Brain pericyte (primary cell): ENCODE measurements at places on chromosomes 12 and 14.

DNA sequence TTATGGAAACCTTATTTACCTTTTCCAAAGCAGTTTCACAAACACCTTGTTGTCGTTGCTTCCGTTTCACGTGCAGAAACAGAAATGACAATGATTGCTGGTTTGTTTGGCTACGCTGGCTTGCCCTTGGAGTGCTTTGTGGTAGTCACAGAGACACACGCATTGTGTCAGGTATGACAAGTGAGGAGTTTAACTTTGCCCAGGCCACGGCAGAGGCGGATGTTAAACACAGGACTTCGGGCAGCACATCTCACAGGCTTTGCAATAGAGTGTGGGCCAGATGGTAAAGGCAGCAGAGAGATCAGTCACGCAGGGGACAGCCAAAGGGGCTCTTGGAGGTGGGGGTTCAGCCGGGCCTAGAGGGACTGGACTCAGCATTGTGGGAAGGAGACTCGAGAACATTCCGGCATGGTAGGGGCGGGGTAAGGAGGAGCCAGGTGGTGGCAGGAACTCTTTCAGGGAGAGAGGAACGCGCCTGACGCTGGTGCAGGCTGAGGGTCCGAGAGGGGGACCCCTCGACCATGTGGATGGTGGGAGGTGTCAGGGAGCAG, 59.8 kb upstream of the KCNA1 start:
- no peak for DNase-seq

DNA sequence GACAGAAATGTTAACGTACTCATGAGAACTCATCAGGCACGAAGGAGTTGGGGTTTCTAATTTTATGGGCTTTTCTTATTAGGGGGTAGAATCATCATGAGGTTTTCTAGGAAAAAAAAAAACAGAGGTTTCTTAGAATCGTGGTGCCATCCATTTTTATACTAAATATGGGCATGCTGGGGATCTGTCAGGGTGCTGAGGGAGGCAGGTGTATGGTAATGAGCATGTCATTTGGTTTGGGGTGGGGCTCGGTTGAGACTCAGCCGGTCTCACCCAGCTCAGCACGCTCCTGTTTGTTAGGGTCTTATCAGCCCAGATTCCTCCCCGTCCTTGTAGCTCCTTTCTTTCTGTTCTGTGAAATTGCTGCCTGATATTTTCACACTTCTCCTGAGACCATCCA, 98.2 kb downstream of the DICER1 start:
- DNase-seq: no peak

DNA sequence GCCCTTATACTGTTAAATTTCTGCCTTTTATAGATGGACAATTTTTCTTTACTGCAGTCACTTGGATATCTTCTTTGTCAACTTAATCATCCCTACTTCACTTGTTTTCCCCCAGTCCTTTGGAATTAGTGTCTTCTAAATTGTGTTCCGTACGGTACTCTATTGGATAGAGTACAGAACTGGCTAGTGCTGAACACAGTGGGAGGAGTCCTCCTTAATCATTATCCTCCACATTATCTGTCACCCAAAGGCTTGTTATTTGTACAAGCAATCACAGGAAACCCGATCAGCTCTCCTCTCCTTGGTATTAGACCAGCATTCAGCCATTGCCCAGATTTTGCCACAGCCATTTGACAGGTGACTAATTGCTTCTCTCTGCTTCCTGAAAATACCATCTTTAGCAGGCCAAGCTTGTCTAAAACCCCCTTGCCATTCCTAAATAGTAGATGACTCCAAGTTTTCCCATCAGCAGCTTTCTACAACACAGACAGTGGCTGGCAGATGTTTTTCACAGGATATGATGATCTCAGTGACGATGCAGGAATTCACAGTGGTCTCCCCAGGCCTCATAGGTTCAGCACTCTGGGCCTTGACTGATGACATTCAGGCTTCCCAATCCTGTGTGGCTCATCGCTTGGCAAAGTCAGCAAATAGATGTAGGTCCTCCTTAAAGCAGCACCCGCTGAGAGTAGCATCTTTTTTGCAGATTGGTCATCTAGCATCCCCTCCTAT, 216.0 kb upstream of the RGS6 start:
- DNase-seq: no peak

GRCh38 chr12:42325326-42325652, 605 bp downstream of the ZCRB1 start:
- DNase-seq: no peak

GRCh38 chr14:103763730-103764488, 48.3 kb downstream of the ZFYVE21 start:
- DNase-seq: no peak

- no peak for DNase-seq
Observed at GRCh38 chr14:38420048-38420447, 164.2 kb upstream of the CLEC14A start.

GRCh38 chr12:110688446-110689280, at the start of gene HVCN1:
Gene HVCN1 (minus strand): TSS chr12:110689115. CDS start chr12:110683245, 5,870 bp downstream.
- DNase-seq: no peak

DNA sequence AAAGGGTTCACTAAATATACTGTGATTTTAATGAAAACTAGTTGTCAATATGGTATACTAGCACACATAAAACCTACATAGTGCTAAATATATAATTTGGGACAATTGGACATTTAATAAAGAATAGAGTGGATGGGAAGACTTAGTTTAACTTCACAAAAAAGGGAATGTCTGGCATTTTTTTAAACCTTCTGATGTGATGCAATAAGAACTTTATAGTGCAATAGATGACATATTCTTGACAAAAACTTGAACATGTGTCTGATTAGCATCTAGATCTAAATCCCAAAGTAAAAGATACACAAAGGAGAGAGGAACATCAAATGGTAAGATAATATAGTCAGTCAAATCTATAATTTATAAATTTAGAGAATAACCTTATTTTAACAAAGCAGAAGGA, 488.3 kb upstream of the SYT1 start:
- DNase-seq: no peak

DNA sequence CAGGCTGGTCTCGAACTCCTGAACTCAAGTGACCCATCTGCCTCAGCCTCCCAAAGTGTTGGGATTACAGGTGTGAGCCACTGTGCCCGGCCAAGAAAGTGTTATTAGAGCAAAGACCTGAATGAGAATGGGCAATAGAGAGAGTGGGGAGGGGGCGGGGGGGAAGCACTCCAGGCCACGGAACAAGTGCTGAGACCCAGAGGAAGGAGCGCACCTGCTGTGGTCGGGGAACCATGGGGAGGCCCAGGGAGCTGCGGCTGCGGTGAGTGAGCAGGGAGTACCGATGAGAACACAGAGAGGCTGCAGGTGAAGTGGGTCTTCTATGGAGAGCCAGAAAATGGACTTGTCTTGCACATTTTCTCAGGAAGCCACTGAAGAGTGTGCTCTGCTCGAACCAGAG, 10.8 kb downstream of the SMIM41 start:
- no peak for DNase-seq

- no peak for DNase-seq
Observed at GRCh38 chr14:55927028-55927427, 191.2 kb upstream of the PELI2 start.

- DNase-seq: no peak
Observed at GRCh38 chr14:103626146-103626850, 2.7 kb upstream of the KLC1 start.

GRCh38 chr12:75738486-75738885, 227.1 kb upstream of the KRR1 start:
- DNase-seq: no peak

DNA sequence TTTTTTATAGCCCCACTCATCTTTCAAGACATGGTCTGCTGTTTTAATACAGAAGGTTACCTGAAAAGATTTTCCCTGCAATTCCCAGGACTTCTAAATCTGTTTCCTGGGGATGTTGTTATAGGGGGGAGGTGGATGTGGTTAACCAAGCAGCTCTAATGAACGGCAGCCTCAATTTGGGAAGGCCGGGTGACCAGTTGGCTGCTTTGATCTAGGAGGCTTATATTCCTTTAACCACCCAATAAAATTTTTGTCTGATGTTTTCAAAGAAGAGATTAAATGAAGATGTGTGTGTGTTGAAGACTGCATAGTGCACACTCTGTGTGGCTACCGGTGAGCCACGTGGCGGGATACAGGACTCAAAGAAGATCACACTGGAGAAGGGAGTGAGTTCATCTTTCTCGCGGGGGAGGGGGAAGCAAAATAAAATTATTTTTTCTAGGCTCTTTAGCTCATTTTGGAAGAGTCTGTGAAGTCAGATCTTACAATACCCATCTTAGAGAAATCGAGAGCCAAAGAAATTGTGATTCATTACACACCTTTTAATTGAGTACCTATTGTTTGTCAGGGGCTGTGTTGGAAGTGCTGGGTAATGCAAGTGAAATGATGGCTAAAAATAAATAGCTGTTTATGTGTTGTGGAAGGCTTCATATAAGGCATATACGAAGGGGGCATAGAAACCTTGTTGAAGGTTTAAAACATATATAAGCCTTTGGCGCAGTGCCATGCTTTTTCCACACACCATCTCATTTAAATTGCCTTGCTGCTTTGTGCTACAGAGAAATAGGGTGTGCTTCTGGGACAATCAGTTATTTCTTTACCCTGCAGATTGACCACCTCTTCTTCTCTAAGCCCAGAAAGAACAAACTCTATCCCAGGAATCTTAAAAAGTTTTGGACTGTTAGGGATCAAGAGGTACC, 18.5 kb downstream of the ELK3 start:
- DNase-seq: no peak

DNA sequence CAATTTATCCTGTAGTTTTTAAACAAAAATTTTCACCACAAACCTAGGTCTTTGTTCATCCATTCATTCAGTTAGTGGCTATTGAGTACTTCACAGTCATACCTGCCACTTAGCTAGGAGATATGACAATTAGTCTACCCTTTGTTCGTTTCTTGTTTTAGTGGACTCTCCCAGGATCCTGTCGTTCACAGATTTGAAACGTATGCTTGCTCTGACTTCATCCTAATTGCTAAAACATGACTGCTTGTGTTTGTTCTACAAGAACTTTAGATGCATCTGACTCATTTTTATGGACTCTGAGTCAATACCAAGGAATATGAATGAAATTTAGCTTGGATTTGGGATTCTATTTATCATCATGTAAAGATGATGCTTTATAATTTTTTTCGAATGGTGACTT, 69.5 kb downstream of the TBC1D30 start:
- DNase-seq: no peak

GRCh38 chr12:109182041-109182839, 65.9 kb downstream of the ACACB start:
- DNase-seq: no peak

GRCh38 chr14:95530473-95531276, 4.2 kb upstream of the GLRX5 start:
- no peak for DNase-seq

DNA sequence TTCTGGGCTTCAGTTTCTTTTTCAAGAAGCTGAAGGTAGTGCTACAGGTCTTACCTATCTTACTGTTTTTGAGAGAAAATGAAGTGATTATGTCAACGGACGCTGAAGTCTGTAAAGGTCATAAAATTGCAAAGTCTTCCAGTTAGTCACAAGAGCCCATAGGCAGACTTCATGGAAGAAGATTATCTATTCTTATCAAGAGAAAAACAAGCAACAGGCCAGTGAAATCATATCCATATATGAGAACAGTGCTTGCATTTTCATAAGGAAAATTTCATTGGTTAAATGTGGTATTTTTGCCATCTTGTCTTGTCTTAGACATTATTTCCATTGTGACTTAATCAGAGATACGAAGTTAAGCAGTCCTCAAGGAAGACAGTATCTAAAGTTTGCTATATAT, 412.7 kb upstream of the SEL1L start:
- no peak for DNase-seq

- DNase-seq: no peak
Observed at GRCh38 chr12:107320033-107320928, 226.9 kb upstream of the CRY1 start.

GRCh38 chr14:77988970-77989369, 181.2 kb upstream of the NRXN3 start:
- DNase-seq: no peak

- DNase-seq: no peak
Observed at GRCh38 chr12:120213758-120214157, 12.8 kb upstream of the RPLP0 start.

- DNase-seq: no peak
Observed at GRCh38 chr12:131094831-131095805, 141.4 kb downstream of the ADGRD1 start.

DNA sequence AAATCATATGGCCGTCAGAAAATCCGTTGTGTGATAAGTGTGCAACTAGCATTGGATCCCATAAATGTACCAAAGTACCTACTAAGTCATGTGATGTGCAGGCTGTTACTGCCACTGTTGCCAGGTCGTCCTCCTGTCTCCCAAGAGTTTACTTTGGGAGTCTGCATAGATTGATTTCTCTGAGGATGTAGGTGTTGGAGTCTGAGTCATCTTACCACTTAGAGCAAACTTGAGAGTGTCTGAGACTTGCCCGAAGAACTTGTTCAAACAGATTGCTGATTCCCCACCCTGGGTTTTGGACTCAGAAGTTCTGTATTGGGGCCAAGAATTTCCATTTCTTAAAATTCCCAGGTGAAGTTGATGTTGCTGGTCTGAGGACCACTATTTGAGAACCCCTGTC, 11.4 kb downstream of the TMX1 start:
- DNase-seq: no peak
